H9 (cell line): ENCODE measurements at places on chromosomes 5 and 9. TPM values are rescaled to one million over a fixed set of nuclear protein-coding genes. Genes with fewer than 3 reads are reported as not detected.

ERGIC1 gene
- 74.2 and 77.0 TPM in 2 replicates for total RNA-seq

TNFSF15 gene
- not detected in 2 replicates for total RNA-seq

ZCCHC7 gene
- total RNA-seq, result 20.3 and 21.4 TPM in 2 replicates

NTNG2 gene
- total RNA-seq, result 0.52 and 0.66 TPM in 2 replicates

ARHGEF37 gene
- total RNA-seq, result 0.39 and 0.42 TPM in 2 replicates

ZNF454 gene
- not detected in 2 replicates for total RNA-seq

ABLIM3 gene
- total RNA-seq, result 0.20 and 0.29 TPM in 2 replicates

C5orf52 gene
- not detected in 2 replicates for total RNA-seq

SPOCK1 gene
- 9.8 and 10.9 TPM in 2 replicates for total RNA-seq

KIF4B gene
- 0.04 and 0.07 TPM in 2 replicates for total RNA-seq

- DNase-seq, result peak; percentile 91
Measured at GRCh38 chr5:168679515-168679920, 100.3 kb upstream of the PANK3 start.

DNA sequence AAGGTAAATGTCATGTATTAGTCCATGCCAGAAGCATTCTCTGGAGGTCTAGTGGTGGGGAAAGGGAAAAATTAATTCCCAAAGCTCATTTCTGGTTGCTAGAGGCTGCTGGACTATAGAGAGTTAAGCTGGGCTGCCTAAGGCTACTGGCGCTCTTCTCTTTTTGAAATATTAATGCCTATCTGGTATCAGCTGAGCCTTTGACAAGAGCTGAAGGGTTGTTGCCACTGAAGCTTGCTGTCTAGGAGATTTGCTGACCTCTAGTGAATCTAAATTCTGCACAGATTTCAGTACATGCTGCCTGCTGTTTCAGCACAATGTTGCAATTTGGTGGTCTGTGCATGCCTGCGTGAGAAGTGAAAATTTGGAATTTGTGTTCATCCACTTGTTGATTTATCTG, 29.1 kb upstream of the PLCXD3 start:
- DNase-seq, result no peak

- no peak for DNase-seq
Measured at GRCh38 chr9:35177520-35177919, 15.7 kb downstream of the UNC13B start.

DNA sequence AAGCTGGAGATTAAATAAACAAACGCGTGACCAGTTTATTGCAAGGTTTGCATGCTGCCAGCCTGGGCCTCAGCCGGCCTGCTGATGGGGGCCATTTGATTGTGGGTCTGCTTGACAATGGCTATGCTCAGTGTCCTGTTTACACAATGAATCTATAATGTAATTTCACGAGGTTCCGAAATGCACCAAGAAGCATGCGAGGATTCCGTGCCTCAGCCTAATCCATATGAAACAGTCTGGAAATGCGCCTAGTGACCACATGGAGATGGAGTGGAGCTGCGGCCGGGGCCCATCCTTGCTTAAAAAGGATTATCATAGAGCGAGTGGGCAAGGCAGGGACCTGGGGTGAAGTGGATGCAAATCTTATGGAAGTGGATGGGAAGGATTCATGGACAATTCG, 382.4 kb downstream of the CDK5RAP2 start:
- DNase-seq, result no peak

DNA sequence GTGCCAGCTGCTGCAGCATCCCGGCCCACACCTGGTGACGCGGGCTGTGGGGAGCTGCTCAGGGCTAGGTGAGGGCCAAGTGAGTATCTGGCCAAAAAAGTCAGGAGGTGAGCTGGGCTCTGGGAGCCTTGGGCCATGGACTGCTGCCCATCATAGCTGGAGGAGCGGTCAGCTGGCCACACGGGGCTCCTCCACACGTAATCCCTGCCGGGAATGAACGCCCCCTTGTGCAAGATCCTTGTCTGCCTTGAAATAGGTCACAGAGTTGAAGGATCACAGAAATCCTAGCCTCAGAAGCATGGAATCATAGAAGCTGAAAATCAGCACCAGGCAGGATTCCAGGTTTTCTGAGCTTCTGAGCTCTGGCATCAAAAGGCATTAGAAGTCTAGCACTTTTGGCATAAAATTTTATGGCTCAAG, 16.8 kb upstream of the COL27A1 start:
- no peak for DNase-seq

GRCh38 chr5:38557308-38557710, 863 bp upstream of the LIFR start:
- no peak for DNase-seq

DNA sequence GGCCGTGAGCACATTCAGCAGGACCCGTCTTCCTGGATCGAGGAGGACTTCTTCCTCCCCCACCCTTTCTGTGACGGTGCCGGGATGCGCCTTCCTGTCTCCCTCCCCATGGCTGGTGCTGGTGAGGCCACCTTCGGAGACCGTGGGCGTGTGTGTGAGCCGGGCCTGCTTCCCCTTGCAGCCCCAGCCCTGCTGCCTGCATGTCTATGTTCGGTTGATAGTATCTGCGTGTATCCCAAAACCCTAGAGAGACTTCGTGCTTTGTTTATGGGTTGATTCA, 12.8 kb downstream of the CEP72 start:
- no peak for DNase-seq

DNA sequence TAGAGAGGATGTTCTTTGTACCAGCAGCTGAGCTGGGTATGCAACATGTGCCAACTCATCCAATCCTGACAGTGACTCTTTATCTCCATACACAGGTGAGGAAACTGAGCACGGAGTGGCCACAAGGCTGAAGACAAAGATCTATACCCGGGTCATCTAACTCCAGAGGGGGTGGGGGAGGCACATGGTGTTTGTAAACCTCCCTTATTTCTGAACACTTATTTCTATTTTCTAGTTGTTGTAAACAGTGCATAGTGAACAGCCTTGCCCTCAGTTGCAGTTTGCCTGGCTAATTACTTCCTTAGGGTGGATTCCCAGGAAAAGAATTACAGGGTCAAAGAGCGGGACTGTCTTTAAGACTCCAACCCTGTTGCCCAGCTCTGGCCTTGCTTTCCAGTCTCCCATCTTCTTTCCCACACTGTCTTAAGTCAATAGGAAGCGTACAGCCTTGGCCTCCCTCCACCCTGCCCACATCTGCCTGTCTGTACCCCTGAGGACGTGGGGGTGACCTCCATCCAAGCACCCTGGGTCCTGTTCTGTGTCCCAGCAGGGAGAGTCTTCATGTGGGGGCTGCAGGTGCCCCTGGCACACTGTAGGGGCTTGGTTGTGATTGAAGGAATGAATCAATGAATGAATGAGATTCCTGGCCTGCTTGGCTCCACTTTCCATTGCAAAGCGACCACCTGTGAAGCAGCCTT, 13.2 kb upstream of the FIBCD1 start:
- no peak for DNase-seq

GRCh38 chr9:128175102-128175563, 15.1 kb downstream of the BBLN start:
- DNase-seq, result no peak

DNA sequence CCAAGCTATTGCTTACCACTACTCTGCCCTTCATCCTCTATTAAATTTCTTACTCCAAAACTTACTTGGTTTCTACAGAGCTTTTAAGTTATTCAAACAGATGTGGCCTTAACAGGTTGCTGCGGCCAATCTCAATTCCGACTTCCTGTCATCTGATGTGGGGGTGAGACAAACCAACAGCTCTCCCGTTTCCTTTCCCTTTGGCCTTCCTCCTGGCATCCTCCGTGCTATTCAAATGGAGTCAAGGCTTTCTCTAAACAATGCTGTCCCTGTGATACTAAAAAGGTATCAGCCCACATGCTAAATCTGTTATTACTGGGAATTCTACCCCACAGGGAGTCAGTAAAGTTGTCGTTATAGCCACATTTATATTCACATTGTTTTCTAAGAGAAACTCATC, 11.8 kb downstream of the RBM18 start:
- peak; percentile 33 for DNase-seq

GRCh38 chr5:50922942-50923767, 256.7 kb downstream of the PARP8 start:
- no peak for DNase-seq

- DNase-seq, result no peak
Measured at GRCh38 chr5:13866792-13867191, 77.7 kb downstream of the DNAH5 start.

DNA sequence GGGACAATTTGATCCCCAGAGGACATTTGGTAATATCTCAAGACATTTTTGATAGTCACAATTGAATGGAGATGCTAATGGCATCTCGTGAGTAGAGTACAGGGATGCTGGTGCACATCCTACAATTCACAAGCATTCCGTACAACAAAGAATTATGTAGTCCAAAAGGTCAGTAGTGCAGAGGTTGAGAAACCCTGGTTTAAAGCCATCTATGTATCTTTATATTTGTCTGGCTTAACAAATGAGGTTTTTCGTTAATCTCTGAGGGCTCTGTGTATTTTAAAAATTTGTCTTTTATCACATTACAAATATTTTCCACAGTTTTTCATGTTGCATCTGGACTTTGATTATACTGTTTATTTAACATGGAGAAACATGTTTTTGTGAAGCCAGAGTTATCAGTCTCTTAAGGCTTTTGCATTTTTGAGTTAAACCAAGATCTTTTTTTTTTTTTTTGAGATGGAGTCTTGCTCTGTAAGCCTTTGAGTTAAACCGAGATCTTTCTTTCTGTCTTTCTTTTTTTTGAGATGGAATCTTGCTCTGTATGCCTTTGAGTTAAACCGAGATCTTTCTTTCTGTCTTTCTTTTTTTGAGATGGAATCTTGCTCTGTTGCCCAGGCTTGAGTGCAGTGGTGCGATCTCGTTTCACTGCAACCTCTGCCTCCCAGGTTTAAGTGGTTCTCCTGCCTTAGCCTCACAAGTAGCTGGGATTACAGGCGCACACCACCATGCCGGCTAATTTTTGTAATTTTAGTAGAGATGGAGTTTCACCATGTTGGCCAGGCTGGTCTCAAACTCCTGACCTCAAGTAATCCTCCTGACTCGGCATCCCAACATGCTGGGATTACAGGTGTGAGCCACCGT, 2.8 kb downstream of the HSDL2 start:
- DNase-seq, result no peak

- DNase-seq, result no peak
Measured at GRCh38 chr5:154117930-154118329, 72.6 kb upstream of the GALNT10 start.

DNA sequence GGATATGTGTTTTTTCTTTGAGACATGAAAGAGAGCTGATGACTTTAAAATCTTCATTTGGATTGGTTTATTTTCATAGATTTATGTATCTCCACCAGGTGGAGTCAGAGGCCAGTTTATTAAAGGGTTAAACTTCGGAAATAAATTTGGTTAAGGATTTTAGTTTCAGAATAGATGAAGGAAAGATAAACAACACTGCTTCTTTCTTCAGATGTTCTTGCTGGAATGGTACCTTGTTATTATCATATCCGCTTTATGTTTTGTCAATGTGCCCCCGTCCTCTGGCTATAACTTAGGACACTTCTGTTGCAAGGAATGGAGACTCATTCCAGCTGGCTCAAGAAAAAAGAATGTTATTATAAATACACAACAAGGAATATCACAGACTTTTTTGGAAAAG, 81.2 kb downstream of the ALDH1A1 start:
- DNase-seq, result no peak

DNA sequence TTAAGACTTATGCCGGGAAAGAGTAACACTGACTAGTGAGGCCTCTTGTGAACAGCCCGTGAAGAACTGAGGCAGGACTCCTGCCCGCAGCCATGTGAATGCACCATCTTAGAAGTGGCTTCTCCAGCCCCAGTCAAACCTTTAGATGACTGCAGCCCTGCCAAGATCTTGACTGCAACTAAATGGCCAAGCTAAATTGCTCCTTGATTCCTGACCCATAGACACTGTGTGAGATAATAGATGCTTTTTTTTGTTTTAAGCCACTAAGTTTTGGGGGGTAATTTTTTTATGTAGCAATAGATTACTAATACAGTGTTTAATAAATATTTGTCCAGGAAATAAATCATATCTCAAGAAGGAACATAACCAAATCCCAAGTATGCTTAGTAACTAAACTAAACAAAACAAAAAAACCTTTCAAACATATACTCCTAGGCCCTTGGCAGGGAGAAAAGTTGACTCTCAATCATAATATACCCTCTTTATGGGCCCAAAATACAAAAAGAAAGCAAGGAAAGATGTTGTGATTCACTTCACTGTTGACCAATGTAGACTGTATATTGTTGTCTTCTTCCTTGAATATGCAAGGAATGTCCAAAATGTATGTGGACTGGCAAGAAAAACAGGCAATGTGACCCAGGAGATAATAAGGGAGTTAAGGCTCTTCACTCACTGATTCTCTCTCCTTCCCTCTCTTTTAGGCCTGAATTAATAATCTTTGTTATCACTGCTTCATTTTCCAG, 79.7 kb upstream of the ZNF366 start:
- no peak for DNase-seq

GRCh38 chr9:133987446-133987788, 4.7 kb downstream of the VAV2 start:
- no peak for DNase-seq

DNA sequence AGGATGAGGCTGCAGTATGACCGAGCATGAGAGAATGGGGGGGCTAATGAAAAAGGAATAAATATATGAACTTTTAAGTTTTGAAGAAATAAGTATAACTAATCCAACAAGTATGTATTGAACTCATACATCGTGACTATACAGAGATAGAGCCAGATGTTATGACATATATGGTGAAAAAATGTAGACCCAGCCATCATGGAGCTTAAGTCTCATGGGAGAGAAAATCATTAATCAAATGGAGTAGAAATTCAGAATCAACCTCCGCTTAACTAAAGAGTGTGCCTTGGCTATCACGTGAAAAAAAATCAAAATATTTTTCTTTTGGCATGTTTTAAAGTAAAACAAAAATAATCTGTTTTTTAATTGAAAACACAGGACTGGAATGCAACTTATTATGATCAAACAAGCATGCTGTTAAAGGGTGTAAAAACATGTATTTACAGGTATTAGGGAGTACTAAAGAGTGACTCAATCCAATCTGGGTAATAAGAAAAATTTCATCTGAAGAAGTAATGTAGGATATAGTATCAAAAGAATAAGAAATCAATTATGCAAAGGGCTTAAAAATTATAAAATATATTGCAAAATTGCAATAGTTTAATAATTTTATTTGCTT, 868.5 kb upstream of the NUDT12 start:
- DNase-seq, result no peak

GRCh38 chr5:121088341-121088740, 624.2 kb downstream of the PRR16 start:
- DNase-seq, result no peak
